ENCODE measurements at places on chromosomes 12 and 14.

DNA sequence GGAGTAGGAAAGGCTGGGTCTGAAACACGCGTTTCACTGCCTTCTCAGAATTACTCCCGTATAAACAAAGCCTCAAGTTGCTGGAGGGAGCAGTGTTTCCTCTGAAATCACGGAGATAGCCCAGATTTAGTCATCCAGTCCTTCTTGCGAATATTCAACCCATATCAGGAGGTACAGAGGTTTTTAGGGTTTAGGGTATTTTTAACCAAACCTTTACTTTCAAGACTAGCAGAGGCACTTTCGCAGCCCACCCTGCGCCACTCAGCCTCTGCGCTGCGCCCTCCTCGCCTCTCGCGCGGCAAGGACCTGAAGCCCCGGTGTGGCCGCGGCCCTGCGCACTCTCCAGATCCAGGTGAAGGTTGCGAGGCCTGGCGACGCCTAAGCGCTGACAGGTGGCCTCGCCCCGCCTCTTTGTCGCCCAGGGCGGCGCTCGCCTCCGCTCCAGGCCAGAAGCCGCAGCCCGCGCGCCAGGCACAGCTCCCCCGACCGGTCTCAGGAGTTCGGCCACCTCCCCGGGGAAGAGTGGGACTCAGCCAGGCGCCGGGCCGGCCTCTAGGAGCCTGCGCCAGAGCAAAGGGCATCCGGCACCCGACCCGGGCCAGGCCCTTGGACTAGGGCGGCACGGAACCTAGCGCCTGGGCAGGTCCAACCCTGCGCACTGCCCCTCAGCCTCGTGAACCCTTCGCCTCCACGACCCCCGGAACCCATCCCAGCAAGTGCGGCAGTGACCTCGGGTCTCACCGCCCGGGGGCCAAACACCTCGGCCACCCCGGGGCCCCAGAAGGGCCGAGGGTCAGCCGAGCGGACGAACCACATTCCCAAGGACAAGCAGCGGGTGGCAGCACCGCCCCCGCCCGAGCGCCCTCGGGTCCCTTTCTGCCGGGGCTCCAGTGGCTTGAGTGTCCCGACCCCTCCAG, 1.8 kb upstream of the SAMD4A start:
- peak; percentile 32 for DNase-seq

DNA sequence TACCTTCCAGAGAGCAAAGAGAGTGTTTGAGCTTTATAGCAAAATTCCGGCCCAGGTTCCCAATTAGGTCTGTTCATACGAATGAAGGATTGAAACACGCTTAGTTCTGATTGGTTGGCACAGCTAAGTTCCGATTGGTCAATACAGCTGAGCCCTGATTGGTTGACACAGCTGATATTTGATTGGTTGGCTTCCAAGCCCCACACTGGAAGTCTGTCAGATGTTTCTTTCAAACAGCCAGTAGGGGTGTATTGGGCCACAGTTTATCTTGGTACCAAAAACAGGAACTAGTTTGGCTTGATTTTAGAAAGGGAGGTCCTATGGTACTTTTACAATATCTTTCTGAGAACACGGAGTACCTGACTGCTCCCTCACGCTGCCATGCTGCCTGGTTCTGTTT, 93.4 kb downstream of the CAND1 start:
- DNase-seq, result no peak

DNA sequence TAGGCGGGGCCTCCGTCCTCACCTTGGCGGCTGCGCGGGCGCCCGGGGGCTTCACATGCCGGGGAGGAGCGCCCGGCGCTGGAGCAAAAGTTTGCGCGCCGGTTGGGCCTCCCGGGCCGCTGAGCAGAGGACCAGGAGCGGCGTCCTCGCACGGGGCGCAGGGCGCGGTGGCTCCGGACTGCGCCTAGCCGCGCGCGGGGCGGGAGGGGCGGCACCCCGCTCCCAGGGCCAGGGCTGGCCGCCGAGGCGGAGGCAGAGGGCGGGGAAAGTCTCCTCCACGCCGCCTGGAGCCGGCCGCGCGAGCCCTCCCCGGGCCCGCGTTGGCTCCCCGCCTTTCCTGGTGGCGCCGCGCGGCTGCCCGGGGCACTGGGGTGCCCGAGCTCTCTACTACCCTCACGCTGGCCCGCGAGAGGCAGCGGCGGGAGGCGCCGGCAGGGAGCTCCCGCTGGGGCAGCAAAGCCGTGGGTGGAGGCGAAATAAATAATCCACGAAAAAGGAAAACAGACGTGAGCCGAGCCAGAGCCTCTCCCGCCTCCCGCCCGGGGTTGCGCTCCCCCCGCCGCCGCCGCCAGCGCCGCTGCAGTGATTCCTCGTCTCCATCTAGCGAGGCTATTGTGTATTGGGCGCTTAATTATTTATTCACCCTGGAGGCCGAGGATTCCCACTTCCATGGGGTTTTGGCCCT, 400 bp upstream of the PRIMA1 start:
- DNase-seq, result no peak

DNA sequence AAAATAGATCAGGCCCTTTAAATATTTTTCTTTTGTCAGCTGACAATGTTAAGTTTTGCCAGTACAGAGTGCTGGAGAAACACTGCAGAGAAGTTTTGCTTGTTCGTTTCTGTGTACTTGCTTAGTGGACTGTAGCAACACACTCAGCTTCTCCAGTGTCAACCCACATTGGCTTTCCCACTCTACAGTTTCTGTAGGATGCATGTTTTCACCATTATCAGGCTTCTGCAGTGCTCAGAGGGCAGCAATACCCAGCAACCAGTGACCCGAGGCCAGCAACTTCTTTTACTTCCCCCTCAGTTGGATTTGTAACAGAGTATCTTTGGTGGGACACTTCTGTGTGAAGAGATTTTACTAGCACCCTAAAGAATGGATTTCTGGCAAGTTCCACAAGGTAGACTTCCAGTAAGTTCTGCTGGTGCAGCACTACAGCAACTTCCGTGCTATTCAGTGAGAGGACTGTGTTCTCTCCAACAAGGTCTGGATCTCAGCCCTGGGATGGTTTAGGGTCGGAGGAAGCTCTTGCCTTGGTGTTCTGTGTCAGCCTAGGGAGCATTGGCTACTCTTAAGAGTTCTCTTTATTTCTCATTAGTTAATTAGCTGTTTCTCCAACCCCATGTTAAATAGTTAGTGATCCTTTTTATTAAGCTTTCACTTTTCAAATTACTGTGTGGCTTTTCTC, 70.4 kb downstream of the FUT8 start:
- no peak for DNase-seq

GRCh38 chr14:56175773-56176172, 57.6 kb downstream of the PELI2 start:
- no peak for DNase-seq

- no peak for DNase-seq
These were observed 343.3 kb downstream of the MDGA2 start for GRCh38 chr14:47332106-47332505.

DNA sequence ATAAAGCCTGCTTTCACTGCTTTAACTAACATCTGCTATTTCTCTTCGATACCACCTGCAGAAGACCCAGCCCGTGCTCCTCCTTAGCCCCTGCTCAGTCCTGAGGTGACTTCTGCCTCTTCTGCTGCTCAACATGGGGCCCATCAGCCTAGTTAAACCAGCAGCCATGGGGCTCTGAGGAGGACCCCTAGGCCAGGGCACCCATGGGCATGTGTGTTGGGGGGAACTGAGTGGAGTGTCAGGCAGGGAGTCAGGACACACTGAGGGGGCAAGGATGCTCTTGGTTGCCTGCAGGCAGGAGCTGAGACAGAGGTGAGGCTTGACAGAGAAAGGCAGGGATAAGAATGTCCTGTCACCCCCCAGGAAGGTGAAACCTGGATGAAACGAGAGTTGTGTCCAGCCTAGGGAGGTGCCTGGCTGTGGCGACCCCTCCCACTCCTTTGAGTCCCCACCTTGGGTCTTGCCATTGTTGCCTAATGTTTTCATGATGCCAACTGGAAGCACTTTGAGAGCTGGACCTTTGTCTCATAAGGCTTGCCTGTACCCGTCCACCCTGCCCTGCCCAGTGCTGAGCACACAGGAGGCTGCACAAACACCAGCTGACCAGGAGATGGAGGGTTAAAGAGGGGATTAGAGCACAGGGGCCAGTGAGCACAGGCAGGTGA, 12.5 kb upstream of the RABGGTA start:
- DNase-seq, result no peak

DNA sequence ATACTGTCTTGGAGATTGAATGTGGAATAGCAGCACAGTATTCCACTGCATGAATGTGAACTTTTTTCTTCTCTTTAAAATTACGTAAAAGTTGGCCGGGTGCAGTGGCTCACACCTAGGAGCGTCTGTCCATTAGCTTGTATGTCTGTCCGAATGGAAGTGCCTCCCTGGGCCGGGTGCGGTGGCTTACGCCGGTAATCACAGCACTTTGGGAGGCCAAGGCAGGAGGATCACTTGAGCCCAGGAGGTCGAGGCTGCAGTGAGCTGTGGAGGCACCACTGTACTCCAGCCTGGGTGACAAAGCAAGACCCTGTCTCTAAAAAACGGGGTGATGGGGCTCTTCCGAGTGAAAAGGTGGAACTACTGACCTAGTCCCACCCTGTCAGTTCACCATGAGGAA, 22.6 kb upstream of the VSX2 start:
- no peak for DNase-seq

DNA sequence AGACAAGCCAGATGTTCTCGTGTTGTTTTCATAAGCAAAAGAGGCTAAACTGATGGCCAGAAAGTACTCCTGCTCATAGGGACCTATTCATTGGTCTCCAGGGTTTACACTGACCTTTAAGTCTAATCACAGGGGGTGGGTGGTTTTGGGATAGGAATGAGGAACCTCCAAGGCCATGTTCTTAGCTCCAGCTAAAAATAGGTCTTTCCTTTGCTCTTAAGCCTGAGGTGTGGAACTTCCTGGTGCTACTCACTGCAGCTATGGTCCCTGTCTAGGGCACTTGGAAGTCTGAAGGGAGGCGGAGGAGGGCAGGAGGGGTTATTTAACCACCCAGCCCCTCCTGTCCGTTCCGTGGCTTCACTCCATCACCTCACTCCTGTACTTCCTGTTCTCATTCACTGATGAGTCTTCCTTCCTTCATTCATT, 18.6 kb downstream of the GPRC5A start:
- no peak for DNase-seq

- DNase-seq, result no peak
These were observed 187.0 kb downstream of the ETV6 start for GRCh38 chr12:11836282-11837151.

GRCh38 chr12:77734214-77734883, 96.3 kb upstream of the NAV3 start:
- no peak for DNase-seq

DNA sequence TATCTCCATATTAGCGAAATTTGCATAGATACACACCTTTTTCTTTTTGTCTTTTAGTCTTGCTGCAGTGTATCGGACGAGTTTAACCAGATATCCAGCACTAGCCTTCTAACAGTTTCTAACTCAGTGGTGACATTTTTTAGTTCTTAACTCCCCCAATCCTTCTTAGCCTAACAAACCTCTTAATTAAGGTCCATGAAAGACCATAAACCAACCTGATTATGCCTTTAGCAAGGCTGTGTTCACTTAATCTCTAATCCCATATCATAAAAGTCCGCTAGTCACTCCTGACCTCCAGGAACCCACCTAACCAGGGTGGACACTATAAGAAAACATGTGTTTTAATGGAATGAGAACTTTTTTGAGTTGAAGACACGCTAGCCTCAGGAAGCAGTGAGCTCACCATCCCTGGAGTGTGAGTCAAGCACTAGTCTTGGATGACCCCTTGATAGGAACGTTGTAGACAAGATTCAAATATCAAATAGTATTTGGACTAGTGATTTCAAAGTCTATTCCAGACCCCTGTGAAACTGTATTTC, 9.5 kb downstream of the CDKN1B start:
- DNase-seq, result no peak

DNA sequence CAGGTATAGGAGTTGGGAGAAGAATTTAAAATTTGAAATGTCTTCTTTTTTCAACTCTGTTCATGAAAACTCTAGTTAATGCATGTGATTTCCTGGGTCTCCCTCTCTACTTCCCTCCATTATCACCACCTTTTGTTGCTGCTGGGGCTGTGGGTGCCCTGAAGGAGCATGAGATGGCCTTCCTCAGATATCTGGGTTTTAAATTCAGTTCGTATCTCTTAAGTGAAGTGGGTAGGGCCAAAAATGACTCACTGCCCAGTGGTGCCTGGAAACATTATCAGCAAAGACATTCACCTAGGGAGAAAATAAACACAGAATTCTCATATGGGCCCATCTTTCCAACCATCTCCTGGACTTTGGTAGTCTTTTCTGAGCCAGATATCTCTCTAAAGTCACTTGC, 234.9 kb upstream of the PLEKHG7 start:
- no peak for DNase-seq

DNA sequence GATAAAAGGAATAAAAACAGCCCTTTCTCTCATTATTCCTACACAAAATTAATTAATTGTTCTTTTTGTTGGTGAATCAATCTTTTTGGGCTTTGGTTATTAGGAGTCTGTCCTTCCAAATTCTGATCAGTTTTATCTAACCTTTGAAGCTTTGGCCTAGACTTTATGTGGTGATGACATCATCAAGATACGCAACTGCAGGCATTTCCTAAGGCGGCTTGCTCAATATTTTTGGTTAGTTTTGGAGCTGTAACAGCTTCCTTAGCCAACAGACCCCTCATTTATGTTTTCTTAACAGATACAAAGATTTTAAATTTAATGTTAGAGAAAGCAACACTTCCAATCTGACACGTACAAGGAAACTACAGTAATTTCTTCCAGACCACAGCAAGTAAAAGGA, 87.8 kb upstream of the PDE3A start:
- no peak for DNase-seq

- no peak for DNase-seq
These were observed 52.3 kb downstream of the PPP2R5C start for GRCh38 chr14:101813833-101814232.

DNA sequence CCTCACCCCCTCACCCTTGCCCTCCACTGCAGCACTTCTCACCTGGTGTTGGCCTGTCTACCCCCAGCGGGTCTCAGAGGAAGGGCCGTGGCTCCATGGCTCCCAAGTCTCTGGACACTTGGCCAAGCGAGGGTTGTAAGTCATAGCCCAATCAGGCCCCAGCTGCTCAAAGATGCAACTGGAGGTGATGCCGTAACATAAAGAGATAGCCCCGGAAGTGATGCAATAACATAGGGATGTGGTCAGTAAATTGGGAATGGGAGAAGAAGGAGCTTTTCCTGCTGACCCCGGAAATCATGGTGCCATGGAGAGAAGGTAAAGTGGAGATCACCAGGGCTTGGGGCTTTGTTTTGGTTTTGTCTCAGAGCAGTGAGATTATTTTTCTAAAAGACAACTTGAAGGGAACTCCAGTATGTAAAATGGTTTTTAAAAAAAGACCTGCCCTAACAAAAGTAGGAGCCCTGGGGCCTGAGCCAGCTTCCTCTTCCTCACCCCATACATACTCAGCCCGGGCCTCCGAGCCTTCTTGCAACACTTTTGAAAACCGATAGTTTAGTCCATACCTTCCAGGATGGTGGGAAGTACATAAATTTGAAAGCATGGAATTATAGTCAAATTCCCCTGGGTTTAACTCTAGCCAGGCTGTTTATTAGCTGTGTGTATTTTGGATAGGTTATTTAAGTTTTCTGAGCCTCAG, 212.5 kb downstream of the CRADD start:
- DNase-seq, result no peak

- no peak for DNase-seq
These were observed 28.3 kb upstream of the BCDIN3D start for GRCh38 chr12:49871263-49871561.

GRCh38 chr12:67223225-67223624, 45.9 kb upstream of the CAND1 start:
- no peak for DNase-seq

All from effector memory CD4-positive, alpha-beta T cell (primary cell).